ENCODE measurements at places on chromosomes 2 and 18.

DNA sequence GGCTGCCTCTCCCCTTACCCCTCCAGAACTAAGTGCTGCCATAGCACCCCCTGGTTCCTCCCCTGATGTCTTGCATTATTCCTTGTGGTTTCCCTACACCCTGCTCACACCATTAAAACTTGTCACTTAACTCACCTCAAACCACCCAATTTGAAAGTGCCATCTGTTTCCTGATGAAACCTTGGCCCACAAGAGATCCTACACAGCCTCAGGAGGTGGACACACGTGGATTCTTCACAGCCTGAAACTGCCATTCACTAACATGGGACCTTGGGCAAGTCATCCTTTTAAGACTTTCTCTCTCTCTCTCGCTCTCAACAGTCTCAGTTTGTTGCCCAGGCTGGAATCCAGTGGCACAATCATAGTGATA is 27.5 kb upstream of the FAM124B start:
- no peak for DNase-seq

DNA sequence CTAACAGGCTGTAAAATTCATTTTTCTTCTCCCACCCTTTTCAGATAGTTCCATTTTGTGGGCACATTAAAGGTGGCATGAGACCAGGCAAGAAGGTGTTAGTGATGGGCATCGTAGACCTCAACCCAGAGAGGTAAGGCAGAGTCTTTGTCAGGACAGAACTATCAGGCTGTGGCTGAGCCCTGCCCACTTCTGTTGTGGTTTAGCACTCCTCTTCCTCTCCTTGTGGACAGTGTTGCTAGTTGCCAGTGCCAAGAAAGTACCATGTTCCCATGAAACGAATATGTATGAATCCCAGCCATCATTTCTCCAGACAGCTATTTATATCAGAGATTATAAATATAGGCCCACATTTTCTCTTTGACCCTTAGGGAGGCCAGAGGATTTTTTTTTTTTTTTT is 1.6 kb downstream of the LGALSL start:
- DNase-seq: no peak

GRCh38 chr2:23803965-23804542 is 122.9 kb downstream of the ATAD2B start:
- no peak for DNase-seq

DNA sequence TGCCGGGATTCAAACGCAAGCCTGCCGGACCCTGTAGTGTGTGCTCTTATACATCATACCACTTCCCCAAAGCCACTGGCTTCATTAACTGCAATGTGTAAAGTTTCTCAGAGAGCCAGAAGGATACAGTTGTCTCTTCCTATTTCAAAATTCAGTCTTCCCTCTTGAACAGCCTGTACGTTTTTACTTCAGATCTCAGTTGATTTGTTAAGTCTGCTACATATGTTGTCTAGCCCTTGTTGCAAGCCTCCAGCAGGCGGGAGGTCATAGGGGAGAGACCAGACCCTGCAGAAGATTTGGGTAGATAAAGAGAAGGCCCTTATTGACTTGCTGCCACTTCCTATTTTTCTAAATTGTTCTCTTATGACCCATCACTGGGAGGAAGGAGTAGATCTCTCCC is 56.2 kb downstream of the ARHGEF33 start:
- no peak for DNase-seq

DNA sequence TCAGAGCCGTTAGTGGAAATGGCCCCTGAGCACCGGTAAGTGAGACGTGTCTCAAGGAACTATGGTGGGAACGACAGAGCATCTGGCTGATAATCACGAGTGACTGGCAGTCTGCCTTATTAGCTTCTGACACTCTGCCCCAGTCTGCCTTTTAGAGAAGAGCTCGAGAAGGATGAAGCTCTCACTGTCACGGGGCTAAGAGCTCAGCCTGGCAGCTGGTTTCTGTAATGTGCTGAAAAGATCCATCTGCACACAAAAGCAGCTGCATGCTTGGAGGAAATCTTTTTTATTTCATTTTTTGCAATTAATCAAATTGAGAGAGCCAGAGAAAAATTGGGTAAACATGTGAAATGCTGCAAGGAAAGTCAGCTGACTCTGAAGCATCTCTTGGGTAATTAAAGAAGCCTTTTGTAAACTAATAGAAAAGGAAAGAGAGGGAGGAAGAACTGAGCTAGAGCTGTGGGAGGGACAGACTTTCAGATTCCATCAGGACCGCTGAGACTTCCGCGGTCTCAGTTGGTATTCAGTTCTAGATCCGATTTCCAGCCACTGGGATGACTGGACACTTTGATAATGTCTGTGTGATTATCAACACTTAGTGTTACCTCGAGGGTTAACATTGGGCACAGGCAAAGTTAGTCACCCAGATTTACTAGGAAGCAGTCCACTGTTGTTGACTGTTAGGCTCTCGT is 24.4 kb downstream of the MBP start:
- peak; percentile 45 for DNase-seq

DNA sequence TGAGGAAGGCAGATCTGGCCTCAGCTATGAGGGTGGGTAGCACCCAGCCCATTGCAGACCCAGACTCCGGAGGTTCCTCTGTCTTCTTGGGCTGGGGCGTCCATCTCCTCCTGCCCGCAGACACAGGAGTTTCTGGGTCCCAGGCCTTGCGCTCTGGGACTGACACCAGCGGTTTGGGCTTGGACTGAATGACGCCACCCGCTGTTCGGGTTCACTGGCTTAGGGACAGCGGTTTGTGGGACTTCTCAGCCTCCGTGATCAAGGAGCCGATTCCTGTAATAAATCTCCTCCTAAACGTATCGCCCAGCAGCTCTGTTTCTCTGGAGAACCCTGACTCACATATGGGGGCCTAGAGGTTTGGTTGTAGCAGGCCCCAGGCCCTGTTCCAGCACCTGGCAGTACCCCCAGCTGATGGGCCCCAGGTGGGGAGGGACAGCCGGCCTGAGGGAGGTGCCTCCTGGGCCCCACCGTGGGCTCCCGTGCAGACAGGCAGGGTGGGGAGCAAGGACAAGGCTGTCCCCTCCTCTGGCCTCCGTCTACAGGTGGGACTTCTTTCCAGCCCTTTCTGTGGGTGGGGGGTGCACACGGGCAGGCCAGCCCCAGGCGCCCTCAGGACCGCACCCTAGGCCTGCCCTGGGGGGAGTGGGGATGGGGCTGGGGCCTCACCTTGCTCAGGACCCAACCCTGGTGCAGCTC is 4.5 kb upstream of the AQP12A start:
- DNase-seq: no peak

- peak; percentile 29 for DNase-seq
Observed at GRCh38 chr18:50218432-50219197, 23.7 kb upstream of the MYO5B start.

DNA sequence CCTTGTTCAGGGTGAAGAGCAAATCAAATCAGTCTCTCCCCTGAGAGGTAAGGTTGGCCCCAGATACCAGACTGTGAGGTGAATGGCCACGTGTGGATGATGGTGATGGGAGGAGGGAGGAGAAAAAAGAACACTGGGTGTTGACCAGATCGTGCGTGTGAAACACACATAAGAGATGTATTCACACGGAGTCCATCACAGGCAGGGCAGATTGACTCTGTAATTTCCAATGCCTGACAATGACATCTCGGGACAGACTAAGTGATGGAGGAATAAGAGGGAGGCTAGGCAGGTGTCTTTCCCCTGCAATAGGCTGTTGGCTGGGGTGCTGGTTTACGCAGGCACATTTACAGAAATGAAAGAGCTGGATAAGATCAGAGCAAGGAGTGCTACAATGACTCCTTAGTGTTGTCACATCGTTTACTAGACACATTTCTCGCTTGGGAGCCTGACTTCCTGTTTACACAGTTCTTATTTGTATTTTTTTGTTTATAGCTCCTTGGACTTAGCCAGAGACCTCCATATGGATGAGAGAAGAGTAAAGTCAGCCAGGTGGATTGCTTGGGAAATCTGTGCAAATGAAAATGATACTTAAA is 43.1 kb downstream of the CPO start:
- no peak for DNase-seq

GRCh38 chr2:167491788-167492187 is 603.5 kb downstream of the XIRP2 start:
- no peak for DNase-seq

DNA sequence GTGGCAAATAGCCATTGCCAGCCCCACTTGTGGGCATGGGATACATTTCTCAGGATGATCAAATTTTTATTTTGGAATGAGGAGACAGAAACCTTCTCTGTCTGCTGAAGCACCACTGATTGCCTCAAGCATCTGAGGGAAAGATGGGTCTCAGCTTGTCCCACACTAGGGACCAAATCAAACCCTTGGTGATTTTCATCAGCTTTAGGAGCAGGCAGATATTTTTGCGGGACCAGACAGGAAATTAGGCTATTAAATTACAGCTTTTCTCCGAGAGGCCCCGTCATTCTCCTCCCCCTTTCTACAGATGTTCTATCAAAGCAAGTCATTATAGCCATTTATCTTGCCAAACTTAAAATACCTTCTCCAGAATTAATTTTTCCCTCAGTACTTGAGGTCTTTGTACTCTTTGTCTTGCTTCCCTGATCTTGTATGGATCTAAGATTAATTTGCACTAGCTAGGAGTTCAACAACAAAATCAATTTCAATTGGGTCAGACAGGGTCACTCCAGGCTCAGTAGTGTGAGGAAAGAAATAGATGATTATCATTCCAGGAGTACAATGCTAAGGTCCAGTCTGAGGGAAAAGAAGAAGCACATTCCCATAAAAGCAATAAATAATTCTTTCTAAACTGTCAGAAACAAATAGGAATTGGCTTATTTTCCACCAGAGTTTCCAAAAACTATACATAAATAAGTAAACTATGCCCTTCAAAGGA is 818.1 kb upstream of the SOX11 start:
- DNase-seq: no peak

- DNase-seq: no peak
Observed at GRCh38 chr2:43792653-43793052, 18.8 kb downstream of the DYNC2LI1 start.

- no peak for DNase-seq
Observed at GRCh38 chr2:111687911-111688310, 196.1 kb downstream of the ANAPC1 start.

DNA sequence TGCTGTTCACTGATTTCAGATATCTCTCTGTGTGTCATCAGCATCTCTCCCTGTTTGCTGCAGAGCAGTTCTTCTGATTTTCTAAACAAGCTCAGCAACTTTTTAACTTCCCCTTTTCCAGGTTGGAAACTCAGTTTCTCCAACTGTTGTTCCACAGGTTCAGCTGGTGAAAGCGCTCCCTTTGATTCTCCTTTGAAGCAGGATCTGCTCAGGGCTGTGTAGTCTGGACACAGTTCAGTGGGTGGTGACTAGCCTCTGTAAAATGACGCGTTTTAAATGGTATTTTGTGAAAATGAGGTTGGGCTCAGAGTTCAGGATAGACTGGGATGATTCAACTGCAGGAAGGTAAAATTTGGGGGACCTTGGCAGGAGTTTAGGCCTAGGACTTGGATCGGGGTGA is 106.3 kb downstream of the TRIM43 start:
- no peak for DNase-seq

DNA sequence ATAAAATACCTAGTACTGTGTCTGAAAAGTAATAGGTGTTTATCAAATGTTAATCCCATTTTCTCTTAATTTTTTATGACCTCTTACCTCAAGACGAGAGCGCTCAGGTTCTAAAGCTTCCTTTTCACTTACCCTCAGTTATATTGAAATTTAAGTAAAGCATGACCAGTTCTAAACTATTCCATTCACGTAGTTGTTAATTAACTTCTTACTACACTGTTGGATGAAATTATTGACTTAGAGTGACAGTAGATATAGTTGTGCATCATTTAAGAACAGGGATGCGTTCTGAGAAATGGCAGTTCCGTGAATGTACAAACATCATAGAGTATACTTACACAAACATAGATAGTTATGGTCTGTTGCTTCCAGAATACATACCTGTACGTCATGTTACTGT is 20.1 kb upstream of the HTR2B start:
- DNase-seq: no peak

GRCh38 chr2:18536100-18536499 is 24.4 kb downstream of the RDH14 start:
- DNase-seq: no peak

GRCh38 chr2:36706021-36706876 is 9.7 kb downstream of the VIT start:
- no peak for DNase-seq

DNA sequence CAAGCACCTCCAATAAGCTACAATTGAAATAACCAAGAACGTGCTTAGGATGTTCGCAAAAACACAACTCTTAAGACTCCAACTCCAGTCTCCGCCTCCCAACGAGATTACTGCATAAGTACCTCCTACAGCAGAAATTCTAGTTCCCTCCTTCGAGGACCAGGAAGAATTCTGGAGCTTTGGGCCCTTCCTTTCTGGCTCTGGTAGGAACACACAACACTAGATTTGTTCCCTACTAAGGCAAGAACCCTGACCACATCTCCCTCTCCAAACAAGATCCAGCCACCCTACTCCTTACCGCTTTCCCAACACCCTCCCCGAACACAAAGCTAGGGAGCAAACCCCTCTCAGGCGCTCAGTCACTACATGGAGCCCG is 721 bp downstream of the ADAM17 start:
- peak; percentile 39 for DNase-seq

- DNase-seq: no peak
Observed at GRCh38 chr2:237452861-237453260, 34.2 kb upstream of the MLPH start.

DNA sequence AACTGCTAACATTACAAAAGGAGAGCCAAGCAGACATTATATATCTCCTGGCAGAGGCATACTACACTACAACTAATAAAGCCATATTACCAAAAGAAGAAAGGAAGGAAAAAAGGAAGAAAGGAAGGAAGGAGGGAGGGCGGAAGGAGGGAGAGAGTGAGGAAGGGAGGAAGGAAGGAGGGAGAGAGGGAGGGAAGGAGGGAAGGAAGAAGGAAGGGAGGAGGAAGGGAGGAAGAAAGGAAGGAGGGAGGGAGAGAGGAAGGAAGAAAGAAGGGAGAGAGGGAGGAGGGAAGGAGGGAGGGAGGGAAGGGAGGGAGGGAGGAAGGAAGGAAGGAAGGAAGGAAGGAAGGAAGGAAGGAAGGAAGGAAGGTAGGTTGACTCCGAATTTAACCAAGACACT is 133.4 kb downstream of the PDE11A start:
- DNase-seq: no peak

DNA sequence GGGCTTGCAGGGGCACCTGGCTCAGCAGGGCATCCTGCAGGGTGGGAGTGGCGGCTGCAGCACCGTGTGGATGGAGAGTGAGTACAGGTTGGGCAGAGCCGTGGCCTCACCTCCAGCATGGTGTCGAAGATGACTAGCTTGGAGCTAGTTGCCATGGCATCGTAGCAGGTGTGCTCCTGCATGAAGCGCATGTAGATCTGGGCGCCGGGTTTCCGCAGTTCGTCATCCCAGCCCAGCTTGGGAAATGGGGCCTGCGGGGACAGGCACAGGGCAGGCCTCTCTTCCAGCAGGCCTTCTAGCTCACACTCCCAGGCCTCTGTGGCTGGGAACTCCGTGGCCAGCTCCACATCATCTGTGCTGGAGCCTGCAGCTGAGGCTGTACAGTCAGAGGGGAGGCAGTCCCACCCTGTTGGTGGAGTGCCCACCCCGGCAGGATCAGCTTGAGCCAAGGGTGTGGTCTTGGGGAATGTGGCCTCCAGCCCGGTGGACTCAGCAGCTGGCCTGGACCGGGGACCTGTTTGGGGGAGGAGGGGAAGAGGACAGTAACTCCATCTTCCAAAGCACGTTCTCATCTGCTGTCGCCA is 1.6 kb downstream of the PRKAG3 start:
- DNase-seq: no peak

GRCh38 chr18:61829108-61829507 is 63.7 kb downstream of the RNF152 start:
- no peak for DNase-seq
